ENCODE measurements at places on chromosomes 1 and 21.
A peak's percentile ranks its signal among the peaks of the same experiment; 100 is the strongest.

- peak; percentile 47 for DNase-seq
These were observed 4.9 kb upstream of the PRDM2 start for GRCh38 chr1:13694886-13695684.

DNA sequence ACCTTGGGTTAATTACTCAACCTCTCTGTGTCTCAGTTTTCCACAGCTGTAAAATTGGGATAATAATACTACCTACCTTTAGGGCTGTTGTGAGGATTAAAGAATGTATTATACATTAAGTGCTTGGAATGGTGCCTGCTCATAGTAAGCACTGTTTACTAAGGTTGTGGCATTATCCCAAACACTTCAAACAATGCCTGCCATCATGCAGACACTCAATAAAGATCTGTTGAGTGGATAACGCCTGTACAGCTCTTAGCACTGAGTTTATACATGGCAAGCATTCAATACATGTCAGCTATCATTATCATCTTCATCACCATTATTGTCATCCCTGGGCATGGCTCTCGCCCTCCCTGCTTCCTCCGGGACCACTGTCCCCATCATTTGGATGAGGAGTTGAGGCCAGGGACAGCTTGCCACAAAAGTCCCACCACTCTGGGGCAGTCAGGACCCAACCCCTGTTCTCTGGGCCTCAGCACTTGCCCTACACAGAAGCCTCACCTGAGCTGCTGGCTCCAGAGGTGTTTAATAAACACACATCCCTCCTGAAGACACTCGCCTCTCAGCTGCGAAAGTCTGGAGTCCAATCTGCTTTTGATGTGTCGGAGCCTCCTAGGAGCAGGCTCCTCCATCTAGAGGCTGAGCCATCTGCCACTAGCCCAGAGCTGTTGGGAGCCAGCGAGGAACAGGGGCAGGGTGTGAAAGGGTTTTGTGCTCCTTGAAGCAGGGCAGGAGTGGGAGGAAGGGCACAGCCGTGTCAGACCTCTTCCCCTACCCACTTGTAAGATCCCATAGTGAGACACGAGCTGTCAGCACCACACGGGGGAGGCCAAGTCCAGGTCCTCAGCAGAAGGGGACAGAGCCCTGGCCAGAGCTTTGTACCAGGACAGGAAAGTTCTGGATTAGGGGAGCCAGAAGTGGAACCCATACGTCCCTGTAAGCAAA is 80.9 kb upstream of the ZC3H12A start:
- no peak for DNase-seq

GRCh38 chr1:192395211-192395610 is 78.4 kb downstream of the RGS21 start:
- DNase-seq: no peak

DNA sequence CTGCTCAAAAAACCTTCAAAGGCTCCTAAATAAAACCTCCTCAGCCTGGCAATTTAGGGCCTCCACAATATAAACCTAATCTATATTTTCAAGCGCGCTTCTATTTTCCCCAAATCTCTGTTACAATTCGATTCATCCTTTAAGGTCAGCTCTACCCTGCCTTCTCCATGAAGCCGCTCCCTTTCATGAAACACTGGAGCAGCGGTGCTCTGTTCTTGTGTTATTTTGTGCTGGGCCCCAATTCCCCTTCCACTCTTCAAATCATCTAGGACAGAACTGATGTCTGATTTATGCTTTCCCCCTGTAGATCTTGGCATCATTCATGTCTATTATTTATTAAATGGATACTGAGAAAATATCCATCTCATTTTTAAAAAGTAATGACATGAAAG is 6.9 kb downstream of the ERRFI1 start:
- no peak for DNase-seq

- DNase-seq: no peak
These were observed 75.1 kb upstream of the NRIP1 start for GRCh38 chr21:15139898-15140297.

GRCh38 chr1:31460027-31460426 is 47.0 kb downstream of the SERINC2 start:
- peak; percentile 24 for DNase-seq

DNA sequence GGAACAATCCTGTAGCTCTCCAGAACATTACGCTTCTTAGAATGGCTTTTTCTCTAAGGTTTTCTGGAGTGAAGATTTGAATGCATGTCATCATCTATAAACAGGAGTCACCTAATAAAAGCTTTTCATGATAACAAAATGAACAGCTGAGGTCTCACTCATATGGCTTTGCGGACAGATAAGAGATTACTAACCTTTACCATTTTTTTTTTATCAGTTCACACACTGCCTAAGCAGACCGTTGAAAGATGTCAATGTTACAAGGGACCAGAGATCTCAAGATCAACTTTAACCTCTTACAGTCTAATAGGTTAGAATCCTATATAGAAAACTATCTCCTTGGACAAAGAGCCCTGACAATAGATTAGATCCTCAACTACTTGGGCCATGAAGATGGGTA is 41.4 kb downstream of the SCMH1 start:
- DNase-seq: no peak
